EL (cell line): ENCODE measurements at places on chromosomes 5 and 9.

DNA sequence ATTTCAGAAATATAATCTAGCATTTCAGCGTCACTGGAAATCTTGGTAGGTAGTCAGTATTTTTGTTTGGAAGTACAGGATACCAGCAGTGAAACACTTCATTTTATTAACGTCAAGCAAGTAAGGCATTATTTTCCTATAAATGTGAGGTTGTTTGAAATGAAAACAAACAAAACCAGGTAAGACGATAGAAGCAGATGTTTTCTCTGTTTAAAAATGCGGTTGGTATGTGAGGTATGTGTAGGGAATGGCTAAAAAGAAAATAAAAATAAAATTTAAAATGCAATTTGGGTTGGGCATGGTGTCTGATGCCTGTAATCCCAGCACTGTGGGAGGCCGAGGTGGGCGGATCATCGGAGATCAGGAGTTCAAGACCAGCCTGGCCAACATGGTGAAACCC, 16.1 kb downstream of the GDA start:
- no peak for DNase-seq

- DNase-seq, result peak; percentile 82
These were observed 409.5 kb downstream of the PDE4D start for GRCh38 chr5:59483971-59484472.

GRCh38 chr5:132635873-132636272, 22.1 kb upstream of the IL13 start:
- no peak for DNase-seq

- DNase-seq, result no peak
These were observed 44.7 kb upstream of the NKD2 start for GRCh38 chr5:963673-964531.
